ENCODE measurements at places on chromosomes 2 and 18.

DNA sequence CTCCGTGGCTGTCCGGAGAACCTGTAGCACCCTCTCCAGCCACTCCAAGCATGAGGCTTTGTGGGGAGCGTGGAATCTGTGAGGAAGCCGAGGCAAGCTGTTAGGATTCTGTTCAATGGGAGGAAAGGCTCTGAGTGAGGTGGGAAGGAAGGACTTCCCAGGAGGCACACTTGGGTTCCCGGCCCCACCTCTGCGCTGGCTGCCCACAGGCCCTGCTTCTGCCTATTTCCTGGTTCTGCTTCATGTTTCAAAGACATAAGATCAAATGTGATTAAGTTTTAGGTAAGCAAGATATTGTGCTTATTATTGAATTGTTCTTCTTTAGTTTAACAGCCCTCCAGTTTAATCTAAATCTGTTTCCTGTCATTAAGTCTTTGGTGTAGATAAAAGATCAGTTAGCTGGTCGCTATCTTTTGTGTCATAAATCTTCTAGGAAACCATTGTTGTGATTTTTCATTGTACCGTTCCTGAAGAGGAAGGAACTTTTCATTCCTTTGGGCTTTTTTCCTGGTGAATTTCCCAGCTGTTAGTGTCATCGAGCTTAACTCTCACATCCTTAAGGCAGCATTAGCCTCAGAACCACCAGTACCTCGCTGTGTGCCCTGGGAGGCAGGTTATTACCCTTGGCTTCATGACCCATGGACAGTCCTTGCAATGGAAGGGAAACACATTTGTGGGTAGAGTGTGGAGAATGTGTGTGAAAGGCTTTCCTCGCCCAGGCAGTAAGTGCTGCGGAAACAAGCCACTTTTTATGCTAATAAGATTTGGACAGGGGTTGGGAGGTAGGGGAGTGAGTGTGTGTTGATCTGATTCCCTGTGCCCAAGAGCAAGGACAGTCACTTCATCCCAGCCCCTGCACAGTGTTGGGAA is 61.9 kb upstream of the ALPP start:
- no peak for DNase-seq

DNA sequence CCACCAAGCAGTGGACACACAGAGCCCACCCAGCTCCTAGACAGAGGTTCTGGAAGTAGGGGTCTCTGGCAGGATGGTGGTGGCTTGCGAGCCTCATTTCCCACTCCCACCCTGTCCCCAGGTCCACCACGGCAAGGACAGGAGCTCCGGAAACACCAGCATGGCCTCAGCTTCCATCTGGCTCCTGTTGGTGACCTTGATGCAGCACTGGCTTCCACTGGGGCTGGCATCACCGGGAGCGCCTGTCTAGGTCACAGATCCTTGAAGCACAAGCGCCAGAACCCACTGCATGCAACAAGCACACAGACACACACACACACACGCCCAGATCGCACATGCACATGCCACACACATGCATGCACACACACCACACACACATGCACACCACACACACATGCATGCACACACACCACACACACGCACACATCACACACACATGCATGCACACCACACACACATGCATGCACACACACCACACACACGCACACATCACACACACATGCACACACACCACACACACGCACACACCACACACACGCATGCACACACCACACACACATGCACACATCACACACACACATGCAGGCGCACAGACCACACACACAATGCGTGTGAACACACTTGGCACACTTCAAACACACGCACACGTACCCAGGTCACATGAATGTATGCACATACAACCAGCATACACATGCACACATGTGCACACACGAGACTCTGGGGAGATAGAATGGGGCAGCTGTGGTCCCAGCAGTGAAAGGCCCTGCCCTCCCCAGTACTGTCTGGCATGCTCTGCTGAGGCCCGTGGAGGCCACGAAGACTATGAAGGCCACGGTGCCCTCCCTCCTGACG is 63.7 kb downstream of the TWIST2 start:
- no peak for DNase-seq

GRCh38 chr2:15010346-15010745 is 377.8 kb downstream of the LRATD1 start:
- DNase-seq = no peak

DNA sequence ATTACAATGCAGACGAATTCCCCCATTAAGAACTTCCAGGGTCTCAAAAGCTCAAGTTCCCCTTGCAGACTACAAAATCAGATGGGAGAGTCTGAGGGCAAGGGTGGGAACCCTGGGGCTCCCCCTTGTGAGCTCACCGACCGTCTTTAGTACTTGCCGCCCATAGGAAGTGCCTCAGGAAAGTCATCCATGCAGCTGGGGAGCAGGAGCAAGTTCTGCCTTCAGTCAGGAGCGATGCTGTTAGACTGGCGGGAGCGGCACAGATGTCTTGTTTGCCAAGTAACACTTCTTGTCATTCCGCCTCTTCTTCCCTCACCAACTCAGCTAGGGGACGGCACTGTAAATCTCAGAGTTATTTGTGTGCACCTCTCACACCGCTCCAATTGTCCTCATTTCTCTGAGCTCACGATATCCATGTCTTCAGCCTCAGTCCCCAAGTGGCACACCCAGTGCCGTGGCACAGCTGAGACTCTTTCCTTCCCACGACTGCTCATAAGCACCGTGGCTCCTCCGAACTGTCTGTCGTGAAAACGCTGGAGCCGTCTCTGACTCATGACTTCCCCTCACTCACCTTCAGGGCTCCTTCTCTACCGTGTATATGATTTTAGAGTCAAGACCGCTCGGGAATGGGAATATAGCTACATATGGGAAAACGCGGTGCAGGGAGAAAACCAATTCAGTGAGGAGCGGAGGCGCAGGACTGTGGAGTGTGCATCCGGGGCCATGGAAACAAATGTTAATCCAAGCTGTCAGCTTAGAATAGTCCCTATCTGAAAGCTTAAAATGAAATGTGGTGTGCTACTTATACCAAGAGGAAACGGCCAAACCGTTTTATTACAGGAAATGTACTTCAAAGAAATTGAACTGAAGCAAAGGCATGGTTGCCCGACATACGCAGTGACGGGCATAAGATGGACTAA is 34.0 kb downstream of the UXS1 start:
- DNase-seq = no peak

- no peak for DNase-seq
These were observed 114.9 kb upstream of the SEC11C start for GRCh38 chr18:59024829-59025228.

- DNase-seq = peak; percentile 23
These were observed 47.5 kb downstream of the PTGR3 start for GRCh38 chr18:75161256-75162028.

DNA sequence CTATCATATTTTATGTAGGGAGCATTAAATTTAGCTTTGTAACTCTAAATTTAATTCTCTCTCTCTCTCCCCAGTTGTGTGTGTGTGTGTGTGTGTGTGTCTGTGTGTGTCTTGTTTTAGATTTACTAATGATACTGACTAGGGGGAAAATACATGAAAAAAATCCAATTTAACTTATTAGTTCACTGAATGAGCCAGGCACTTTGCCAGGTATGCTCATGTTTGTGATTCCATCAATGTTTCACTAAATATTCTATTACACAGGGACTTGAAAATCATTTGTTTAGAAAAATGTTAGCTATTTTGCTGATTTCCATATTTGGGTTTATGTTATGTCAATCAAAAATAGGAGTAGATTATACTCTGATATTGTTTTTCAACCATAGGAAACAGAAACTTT is 203.7 kb upstream of the ZNF804A start:
- no peak for DNase-seq

GRCh38 chr2:17599617-17600016 is 59.1 kb downstream of the VSNL1 start:
- no peak for DNase-seq

- DNase-seq = no peak
These were observed 67.2 kb downstream of the SPRED2 start for GRCh38 chr2:65364986-65365733.

- no peak for DNase-seq
These were observed 150.2 kb upstream of the NFATC1 start for GRCh38 chr18:79245517-79246001.

GRCh38 chr2:189267925-189268579 is 88.5 kb upstream of the COL5A2 start:
- DNase-seq = peak; percentile 76

GRCh38 chr2:27707462-27708256 is 44.0 kb downstream of the SLC4A1AP start:
- no peak for DNase-seq

DNA sequence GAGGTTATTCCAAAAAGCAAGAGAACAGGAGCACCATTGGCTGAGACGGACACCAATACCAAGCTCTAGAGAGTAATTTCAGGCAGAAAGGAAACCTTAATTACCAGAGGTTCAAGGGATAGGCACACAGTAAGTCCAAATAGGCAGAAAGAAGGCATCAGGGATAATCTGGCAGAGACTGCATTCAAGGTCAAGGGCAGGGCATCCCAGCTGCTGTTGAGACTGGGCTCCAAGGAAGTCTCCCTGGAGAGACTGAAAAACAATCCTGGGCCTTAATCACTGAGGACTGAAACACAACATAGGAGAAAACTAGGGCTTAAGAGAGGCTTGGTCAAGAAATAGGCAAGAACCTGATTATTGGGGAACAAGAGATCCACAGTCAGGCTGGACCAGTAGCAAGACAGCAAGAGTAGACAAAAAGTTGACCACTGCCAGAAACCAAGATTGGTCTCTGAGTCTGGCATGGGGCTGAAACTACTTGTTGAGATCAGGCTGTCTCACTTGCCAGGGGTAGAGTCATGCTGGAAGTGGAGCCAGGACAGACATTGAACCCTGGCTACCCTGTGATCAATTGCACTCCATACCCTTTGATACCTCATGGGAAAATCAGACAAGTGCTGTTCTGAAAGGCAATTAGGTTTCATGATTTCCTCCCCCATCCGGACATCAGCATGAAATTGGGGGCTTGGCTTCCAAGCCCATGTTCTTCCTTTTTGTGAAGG is 193.2 kb upstream of the TNP1 start:
- DNase-seq = no peak

- no peak for DNase-seq
These were observed 417.4 kb downstream of the LPIN1 start for GRCh38 chr2:12163866-12164265.

DNA sequence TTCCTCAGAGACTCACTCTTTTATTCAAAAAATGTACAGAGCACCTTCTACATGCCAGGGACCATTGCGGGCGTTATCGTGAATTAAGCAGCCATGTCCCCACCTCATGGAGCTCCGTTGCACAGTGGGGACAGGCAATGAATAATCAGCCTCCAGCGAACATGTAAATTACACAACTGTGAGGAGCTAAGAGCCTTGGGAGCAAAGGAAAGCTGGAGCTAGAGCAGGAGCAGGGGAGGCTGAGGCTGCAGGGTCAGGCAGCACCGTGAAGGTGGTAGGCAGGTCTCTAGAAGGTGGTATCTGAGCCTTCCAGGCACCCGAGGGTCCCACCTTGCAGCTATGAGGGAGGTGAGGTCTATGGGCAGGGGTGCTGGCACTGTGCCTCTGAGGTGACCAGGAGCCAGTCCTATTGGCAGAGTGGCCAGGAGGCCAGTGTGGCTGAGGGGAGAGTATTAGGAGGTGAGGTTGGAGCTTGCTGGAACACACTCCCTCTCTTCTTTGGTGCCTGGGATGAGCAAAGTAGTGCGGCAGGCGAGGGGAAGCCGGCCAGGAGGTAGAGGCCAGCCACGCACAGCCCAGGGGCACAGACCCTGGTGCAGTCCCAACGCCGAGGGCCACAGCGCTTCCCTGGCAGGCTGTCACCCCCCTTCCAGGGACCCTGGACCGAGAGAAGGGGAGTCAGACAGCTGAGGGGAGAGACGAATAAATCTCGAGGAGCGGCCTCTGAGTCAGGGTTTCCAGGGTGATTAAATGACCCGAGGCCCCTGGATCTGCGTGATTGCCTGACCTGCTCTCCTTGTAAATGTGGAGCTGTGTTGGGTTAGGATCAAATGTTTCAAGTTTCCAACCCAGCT is 167.3 kb downstream of the SEPTIN10 start:
- peak; percentile 74 for DNase-seq

DNA sequence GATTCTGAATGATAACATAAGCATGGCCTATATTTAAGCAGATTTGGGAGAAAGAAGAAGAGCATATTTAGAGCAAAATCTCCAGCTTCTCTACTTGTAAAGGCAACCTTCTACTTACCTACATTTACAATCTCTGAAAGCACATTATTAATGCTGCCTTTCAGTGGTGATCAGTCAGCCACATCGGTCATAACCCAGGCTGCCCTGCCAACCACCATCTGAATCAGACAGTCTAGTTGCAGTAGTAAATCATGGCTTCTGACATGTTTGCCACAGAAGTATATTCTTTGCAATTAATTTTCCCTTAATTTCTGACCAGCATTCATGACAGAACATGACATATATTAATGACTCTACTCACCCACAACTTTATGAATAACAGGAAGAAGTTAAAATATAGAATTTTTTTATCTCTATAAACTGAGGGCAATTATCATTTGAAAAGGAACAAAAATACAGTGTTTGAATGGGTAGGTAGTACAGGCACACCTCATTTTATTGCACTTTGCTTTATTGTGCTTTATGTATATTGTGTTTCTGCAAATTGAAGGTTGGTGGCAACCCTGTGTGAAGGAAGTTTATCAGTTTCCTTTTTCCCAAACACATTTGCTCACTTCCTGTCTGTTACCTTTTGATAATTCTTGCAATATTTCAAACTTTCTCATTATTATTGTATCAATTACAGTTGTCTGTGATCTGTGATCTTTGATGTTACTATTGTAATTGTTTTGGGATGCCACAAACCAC is 531.6 kb upstream of the CHAC2 start:
- no peak for DNase-seq

DNA sequence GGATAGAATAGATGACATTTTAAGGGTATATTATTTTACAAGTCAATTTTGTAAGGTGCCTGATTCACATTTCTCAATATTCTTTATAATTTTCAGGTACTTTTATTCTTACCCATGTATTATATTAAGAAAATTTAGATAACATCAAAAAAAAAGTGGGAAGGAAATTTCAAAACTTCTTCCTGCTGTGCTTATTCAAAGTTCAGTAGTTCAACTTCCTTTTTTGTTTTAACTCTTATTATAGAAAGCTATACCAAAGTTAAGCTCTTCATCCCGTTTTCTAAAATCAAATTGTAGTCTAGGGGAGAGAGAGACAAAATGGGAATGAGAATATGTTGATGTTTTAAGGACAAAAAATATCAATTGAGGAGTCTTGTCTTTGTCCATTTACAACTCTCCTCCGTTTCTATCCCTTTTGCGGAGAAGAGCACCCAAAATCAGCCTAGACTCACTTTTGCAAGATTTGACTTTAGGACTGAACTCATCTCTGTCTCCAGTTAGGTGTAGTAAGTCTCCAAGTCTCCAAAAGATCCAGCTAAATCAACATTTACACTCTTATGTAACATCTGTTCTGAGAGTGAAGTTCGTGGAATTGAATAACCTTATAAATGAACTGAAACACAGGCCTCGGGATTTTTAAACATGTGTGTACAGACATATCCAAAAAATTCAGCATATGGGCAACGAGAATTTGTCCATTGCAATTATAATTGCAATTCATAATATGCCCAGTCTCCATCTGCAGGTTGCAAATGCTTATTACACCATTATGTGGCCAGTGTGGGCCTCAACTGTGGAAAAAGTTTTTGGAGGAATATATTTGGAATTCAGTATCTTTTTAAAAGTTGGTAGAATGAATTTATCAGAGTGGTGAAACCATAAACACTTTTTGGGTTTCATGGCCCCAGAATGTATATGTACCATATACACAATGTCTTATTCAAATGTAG is 23.9 kb downstream of the FAM124B start:
- no peak for DNase-seq

- DNase-seq = no peak
These were observed 21.1 kb upstream of the NFATC1 start for GRCh38 chr18:79374408-79375171.

- peak; percentile 78 for DNase-seq
These were observed 13.4 kb upstream of the MAP3K2 start for GRCh38 chr2:127400897-127401756.

- DNase-seq = peak; percentile 21
These were observed 16.4 kb downstream of the GALNT3 start for GRCh38 chr2:165777522-165778186.

All from EL (cell line).